Gastroesophageal sphincter (tissue), 4 donors: ENCODE measurements at places on chromosomes 5 and 9.

- no peak for ATAC-seq
Observed at GRCh38 chr9:10250219-10250618, 362.6 kb downstream of the PTPRD start.

GRCh38 chr9:14423815-14424261, 109.9 kb upstream of the NFIB start:
- no peak for ATAC-seq

GRCh38 chr5:173974688-173975239, 14.2 kb upstream of the C5orf47 start:
- no peak for ATAC-seq

GRCh38 chr5:96259151-96259772, 173.8 kb downstream of the PCSK1 start:
- ATAC-seq, result peak; percentile 46

DNA sequence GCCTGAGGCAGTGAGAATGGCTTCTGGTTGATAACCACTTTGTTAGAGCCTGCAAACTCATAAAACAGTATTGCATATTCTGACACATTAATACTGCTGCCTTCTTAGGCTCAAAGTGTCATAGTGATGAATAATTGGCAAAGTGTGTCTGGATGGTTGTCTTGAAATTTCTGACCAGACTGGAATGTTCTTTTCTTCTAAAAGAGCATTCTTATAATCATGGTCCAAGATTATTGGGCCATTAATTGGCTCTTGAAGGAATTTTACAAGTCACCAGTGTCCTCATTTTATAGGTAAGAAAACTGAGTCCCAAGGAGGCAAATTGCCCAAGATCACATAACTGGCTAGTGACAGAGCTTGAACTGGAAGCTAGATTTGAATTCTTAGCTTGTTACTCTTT, 111.7 kb downstream of the PCSK1 start:
- ATAC-seq, result no peak

DNA sequence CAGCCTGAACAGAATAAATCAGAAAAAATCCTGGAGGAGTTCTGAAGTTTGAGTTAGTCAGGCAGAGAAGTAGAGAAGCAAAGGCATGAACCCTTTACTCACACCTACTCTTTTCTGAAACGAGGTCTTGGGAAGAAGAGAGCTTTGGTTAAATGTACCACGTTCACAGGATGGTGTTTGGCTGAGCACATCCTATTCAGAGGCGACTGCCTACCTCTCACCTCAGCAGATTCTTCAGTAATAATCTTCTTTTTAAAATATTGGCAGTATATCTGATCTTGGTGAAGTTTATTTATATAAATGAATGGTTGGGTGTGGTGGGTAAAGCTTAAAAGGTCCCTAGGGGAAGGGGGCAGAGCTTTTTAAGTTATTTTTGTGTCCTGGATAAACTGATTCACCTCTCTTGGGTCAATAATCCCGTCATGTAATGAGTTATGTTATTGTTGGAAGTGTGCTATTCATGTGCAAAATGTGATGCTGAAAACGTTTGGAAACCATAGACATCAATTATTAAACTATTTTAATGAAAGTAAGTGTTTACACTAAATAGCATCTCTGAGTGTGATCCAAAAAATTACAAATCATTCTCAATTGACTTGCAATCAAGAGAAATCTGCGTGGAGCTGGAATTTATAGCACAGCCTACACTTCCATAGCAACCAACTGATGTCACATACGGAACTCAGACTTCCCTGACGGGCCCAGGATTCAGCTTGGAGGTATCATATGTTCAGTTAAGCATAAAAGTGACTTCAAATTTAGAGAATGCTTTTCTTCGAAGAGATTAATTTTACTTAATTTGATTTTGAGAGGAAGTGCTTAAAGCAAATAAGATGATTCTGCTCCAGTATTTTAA, 94.3 kb upstream of the EQTN start:
- ATAC-seq, result no peak

DNA sequence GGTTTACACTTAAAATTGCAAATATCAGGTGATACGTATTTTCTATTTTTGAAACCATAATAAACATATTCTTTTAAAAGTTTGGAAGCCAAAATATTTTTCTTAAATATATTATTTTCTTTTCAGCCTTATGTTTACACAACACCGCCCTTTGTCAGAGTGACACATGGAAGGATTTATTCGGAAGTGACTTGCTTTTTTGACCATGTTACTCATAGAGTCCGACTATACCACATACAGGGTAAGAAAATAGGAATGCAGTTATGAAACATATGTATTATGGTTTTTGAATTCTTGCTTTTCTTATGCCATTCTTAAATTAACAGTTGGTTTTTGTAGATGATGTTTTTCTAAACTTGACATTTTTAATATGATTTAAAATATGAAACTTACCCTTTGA, 133.9 kb downstream of the MAN2A1 start:
- ATAC-seq, result no peak
